ENCODE measurements at places on chromosomes 7 and 10.

- DNase-seq: no peak
Measured at GRCh38 chr10:30357806-30358205, 8.7 kb upstream of the MTPAP start.

DNA sequence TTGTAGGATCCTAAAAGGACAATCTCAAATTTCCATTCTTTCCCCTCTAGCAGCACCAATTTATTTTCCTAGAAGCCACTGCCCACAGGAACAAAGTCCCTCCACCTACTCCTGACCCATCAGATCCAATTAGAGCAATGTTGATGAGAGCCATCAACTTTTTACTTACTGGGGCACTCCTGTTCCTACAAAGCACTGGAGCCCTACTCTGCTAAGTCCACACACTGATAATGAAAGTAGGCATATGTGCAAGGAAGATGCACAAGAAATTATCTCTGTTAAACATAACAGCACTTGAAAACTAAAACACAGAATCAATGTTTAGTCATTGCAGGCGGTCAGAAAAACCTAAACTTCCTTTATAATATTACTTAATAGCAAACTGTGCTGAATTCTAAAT, 3.6 kb downstream of the HERPUD2 start:
- peak; percentile 62 for DNase-seq

DNA sequence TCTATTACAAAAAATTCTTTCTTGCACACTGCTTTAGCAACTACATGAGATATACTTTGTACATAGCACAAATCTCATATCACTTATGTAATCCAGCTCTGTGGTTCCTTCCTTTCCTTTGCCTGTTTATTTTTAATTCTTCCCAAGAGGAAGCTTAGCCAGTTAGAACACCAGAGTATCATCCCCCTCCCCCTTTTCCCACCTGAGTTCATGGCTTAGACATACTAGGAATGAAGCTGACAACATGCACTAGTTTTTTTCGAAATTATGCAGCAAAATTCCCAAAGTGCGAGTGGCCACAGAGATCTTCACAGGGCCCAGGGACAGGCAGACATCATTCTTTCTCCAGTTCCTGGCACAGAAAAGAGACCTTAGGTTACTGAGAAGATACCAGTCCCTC, 17.8 kb downstream of the CAV1 start:
- DNase-seq: no peak

- DNase-seq: no peak
Measured at GRCh38 chr10:96255549-96256333, 15.6 kb downstream of the BLNK start.

DNA sequence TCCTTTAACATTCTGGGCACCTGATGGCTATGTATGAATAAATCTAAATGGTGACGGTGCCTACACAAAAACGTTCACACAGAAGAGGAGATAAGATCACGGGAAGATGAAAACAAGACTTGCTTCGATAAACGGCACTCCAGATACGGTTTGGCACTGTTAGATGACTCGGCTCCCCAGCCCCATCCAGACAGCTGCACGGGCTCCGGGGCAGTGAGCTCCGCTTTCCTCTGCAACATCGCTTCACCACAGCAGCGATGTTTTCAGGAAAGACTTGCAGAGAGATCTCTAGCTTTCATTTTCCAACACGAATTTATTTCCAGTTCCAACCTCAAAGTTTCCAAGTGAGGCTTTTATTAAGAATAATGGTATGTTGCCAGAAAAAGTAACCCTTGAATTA, 132.1 kb downstream of the KLF6 start:
- peak; percentile 17 for DNase-seq

DNA sequence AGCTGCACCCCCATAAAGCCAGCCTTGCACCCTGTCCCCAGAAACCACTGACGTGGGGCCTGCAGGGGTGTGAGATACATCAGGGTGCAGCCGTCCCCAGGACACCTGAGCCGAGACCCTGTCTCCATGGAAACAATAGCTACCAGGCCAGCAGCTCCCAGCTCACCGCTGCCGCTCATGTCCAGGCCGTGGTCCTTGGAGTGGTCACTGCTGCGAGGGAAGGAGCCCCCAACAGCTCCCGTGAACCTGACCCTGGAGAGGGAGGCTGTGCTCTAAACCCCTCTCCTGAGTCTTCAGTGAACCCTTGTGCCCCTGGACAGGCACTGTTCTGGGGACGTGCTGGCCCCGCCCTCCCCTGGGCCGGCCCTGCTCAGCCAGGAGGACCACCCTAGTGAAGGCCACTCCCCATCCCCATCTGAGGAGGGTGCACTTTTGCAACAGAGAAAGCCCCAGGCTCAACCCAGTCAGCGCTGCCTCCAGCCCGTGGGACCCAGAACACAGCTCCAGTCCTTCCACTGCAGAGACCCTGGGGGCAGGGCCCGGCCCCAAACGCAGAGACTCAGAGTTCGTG, 19.6 kb upstream of the INPP5A start:
- DNase-seq: no peak

DNA sequence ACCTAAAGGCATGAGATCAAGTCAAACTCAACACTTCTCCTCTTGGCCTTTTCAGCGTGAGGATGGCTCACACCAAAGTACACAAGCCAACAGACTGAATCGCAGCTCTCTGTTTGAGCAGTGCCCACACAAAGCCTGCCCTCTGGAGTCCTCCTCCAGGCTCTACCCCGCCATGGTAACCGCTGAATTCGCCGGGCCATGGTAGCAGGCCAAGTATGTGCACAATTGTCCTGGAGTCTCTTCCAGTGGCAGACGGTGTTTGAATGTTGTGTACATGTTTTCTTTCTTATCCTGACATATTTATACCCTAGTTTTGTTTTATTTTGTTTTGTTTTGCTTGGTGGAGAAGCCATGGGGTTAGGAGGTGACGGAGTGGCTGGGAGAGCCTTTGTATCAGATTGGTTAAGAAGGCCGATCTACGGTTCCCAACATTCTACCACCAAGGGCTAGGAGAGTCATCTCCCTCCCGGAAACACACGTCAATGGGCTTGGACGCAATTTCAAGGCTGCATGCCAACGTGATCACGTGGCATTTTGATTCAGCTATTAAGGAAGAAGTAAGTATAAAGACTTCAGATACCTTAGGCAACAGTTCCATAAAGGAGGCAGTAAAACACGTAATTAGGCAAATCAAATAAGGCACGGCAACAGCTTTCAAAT, 12.1 kb upstream of the SHH start:
- no peak for DNase-seq

DNA sequence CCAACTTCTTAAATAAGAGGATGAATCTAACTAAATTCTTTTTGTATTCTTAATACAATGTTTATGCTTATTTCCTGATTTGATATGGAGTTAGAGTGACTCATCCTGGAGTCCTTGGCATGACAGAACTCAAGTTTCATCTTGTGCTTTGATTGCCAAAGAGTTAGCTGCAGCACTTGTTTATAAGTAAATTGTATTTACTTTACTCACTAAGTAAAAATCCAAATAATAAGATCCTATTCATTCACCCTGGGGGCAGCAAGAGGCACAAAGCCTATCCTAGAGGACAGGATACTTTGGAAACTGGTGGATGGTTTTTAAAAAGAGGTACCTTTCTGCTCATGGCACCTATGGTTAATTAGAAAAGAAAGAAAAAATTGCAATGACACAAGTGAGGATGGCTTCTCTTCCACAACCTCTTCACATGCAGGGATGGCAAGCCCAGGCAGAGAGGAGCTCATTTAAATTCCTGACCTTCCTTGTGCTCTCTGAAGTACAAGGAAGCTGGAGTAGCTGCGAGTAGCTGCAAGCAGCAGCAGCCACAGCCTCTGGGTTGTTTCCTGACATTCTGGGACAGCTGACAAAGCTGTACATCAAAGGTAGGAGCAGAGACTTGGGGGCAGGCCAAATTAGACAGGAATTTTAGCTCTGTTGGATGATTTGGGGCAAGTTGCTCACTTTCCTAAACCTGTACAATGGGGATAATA, 28.5 kb upstream of the CROT start:
- no peak for DNase-seq
